Activated CD4-positive, alpha-beta T cell treated with anti-CD3 and anti-CD28 coated beads, Interleukin-2, amount 10 ng/mL, durations not matched to agents 7 days and 5 days (primary cell): ENCODE measurements at places on chromosomes 1 and 21.

DNA sequence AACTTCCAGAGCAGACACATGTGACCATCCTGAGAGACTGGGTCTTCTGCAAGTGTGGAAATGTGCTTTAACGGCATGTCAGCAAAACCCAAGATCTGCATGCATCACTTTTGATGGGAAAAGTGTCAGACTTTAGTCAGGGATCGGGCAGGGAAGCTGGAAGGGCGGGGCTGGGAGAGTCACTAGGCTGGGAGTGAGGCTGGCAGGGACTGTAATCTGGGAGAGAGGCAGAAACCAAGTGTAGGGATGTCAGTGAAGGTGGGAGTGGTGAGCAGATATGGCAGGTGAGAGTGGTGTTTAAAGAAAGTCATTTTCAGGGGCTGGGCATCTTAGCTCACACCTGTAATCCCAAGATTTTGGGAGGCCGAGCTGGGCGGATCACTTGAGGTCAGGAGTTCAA, 11.3 kb downstream of the CDA start:
- no peak overlapping the region for H3K4me3 ChIP-seq
- peaks cover 2% of the 10 kb centered on the region for H3K27me3 ChIP-seq
- H3K4me1 ChIP-seq = no peaks in the 10 kb centered on the region
- H3K36me3 ChIP-seq = no peaks in the 10 kb centered on the region

- H3K36me3 ChIP-seq = no peaks in the 10 kb centered on the region
- peaks cover 9% of the 10 kb centered on the region for H3K4me1 ChIP-seq
- H3K27ac ChIP-seq = peak overlapping the region; percentile 74
Measured at GRCh38 chr1:1199141-1199960, 7.0 kb downstream of the TNFRSF18 start.

- no peak for DNase-seq
Measured at GRCh38 chr1:101738475-101738874, 258.3 kb downstream of the OLFM3 start.

DNA sequence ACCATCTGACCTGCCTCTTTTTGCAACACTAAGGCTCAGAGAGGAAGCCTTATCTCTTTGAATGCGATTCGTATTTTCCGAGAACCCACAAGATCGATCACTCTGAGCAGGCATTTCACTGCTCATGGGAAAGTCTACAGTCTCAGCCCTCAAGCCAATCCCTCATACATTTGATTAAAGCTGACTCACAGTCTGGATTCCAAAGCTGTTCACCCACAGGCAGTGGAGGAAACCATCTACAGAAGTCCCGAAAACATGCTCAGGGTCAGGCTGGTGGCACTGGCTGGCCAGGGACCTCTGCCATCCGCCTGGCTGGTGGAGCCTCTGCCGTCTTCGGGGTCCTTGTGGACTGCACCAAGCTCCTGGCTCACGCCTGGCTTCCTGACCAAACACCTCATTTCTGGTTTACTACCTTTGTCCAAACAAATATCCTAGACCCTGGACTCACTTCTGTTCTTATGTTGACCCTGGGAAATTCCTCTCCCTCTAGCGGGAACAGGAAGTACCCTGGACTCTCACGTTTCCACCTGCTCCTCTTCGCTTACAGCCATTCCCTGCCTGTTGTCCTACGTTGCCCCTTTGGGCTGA, 650.0 kb downstream of the SMYD3 start:
- no peak overlapping the region for H3K27ac ChIP-seq
- no peak for DNase-seq
- H3K27me3 ChIP-seq = no peaks in the 10 kb centered on the region
- no peak overlapping the region for H3K4me3 ChIP-seq

DNA sequence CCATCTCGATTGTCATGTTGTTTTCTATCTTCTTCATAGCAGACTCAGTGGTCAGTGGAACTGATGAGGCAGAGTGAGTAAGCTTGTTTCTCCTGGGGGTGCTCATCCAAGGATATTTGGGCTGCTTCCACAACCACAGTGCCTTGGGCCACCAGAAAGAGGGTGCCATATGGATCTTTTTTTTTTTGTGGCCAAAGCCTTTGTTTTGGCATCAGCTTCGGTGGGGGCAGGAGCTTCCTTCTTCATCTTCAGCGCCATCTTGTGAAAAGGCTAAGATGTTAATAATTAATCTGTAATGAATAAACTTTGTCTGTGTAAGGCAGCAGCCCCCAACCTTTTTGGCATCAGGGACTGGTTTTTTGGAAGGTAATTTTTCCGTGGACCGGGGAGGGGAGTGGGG, 6.6 kb upstream of the PLPP3 start:
- no peaks in the 10 kb centered on the region for H3K36me3 ChIP-seq
- no peak for DNase-seq
- no peaks in the 10 kb centered on the region for H3K4me1 ChIP-seq

DNA sequence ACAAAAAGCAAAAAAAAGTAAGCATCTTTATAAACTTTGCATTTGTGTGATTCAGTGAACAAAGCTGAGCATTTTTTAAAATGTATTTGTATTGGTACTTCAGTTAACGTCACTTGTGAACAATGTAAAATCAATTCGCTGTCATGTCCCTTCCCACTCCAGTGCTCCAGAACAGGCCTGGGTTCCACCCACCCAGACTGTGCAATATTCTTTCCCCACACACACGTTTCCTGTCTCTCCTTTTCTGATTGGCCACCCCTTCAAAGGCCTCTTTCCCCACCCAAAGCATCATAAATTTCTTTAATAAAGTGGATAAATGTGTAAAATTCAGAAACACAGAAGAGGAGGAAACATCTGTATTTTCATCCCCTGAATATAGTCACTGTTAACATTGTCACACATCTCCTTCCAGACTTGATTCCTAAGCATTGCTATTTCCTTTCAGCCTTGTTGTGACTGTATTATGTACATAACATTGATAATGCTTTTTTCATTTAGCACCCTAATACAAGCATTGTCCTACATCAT, 12.0 kb downstream of the CLEC20A start:
- peaks cover 11% of the 10 kb centered on the region for H3K27me3 ChIP-seq
- H3K4me1 ChIP-seq = no peaks in the 10 kb centered on the region
- no peak overlapping the region for H3K4me3 ChIP-seq
- no peak overlapping the region for H3K27ac ChIP-seq
- no peaks in the 10 kb centered on the region for H3K36me3 ChIP-seq

DNA sequence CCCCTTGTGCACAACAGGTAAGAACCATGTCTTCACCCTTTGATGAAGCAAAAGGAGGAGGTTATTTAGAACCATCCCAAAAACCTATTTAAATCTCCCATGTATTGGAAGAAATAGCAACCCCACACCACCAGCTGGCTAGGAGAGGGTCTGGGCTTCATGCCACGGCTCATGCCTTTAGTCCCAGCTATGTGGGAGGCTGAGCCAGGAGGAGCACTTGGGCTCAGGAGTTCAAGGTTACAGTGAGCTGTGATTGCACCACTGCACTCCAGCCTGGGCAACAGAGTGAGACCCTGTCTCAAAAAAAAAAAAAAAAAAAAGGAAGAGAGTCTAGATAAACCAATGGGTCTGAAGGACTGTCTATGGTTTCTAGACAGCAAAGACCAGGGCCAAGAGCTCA, 197.9 kb upstream of the COA6 start:
- H3K4me1 ChIP-seq = peaks cover 29% of the 10 kb centered on the region
- H3K27ac ChIP-seq = no peak overlapping the region
- no peak for DNase-seq
- H3K36me3 ChIP-seq = peaks cover 14% of the 10 kb centered on the region

- peak; percentile 30 for DNase-seq
- H3K4me1 ChIP-seq = peaks cover 29% of the 10 kb centered on the region
- H3K36me3 ChIP-seq = peaks cover 2% of the 10 kb centered on the region
- no peak overlapping the region for H3K27ac ChIP-seq
Measured at GRCh38 chr1:67261680-67262079, 46.0 kb upstream of the IL12RB2 start.

DNA sequence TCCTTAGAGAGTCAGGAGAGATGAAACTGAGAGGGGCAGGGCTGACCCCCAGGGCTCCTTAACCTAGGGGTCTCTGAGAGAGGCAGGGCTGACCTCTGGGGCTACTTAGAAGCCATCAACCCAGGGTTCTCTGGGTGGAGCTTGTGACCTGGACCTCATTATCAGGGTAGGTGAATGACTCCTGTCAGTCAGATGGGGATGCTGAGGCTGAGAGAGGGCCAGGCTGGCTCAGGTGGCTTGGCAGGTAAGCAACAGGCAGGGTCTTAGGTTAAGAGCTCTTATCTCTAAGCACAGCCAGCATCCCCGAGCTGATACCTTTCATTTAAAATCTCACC, 160.9 kb downstream of the PTPRU start:
- DNase-seq = no peak
- no peaks in the 10 kb centered on the region for H3K36me3 ChIP-seq
- no peaks in the 10 kb centered on the region for H3K4me1 ChIP-seq
- no peak overlapping the region for H3K4me3 ChIP-seq

GRCh38 chr1:155070721-155071569, 7.4 kb downstream of the EFNA4 start:
- H3K27ac ChIP-seq = peak overlapping the region; percentile 54
- no peak overlapping the region for H3K4me3 ChIP-seq
- peak; percentile 76 for DNase-seq
- H3K36me3 ChIP-seq = peaks cover 12% of the 10 kb centered on the region
- H3K4me1 ChIP-seq = peaks cover 49% of the 10 kb centered on the region
- peaks cover 6% of the 10 kb centered on the region for H3K27me3 ChIP-seq

- DNase-seq = no peak
- H3K27ac ChIP-seq = no peak overlapping the region
- H3K4me3 ChIP-seq = no peak overlapping the region
- H3K4me1 ChIP-seq = no peaks in the 10 kb centered on the region
- no peaks in the 10 kb centered on the region for H3K27me3 ChIP-seq
Measured at GRCh38 chr21:28344985-28345384, 647.7 kb downstream of the LTN1 start.

GRCh38 chr1:59438058-59438560, 141.2 kb downstream of the FGGY start:
- no peaks in the 10 kb centered on the region for H3K27me3 ChIP-seq
- no peak overlapping the region for H3K4me3 ChIP-seq
- DNase-seq = no peak
- no peak overlapping the region for H3K27ac ChIP-seq
- H3K36me3 ChIP-seq = no peaks in the 10 kb centered on the region

DNA sequence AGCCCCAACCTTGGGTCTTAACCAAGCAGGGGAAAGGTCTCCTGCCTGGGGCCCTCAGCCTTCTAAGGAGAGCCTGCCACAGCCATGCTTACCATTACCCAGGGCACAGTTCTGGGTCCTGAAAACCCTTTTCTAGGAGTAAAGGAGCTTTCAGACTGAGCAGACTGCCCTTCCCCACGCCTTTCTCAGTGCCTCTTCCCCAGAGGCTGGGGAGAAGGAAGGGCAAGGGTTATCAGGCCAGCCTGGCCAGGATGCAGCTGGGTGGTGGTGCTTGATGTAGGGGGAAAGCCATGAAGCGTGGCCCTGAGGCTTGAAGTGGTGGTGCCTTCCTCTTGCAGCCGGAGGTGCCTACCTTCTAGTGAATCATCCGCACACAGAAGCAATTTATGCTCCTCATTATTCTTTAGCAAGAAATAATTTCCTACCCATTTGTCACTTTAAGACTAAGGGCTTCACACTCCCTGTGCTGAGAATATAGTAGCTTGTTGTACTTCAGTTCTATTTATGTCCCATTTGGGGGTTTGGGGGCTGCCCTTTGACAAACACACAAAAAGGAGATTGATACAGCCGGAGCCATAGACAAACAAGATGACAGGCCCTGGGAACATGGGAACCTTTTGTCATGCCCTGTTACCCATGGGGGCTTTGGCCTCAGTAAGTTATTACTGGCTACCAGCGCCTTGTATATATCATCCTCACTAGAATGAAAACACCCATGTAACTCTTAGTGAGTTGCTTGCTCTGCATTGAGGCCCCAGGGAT, 40.7 kb downstream of the MAN1C1 start:
- H3K4me3 ChIP-seq = no peak overlapping the region
- peak overlapping the region; percentile 31 for H3K27ac ChIP-seq
- peaks cover 23% of the 10 kb centered on the region for H3K4me1 ChIP-seq
- H3K27me3 ChIP-seq = peaks cover 5% of the 10 kb centered on the region
- peaks cover 18% of the 10 kb centered on the region for H3K36me3 ChIP-seq
- no peak for DNase-seq

DNA sequence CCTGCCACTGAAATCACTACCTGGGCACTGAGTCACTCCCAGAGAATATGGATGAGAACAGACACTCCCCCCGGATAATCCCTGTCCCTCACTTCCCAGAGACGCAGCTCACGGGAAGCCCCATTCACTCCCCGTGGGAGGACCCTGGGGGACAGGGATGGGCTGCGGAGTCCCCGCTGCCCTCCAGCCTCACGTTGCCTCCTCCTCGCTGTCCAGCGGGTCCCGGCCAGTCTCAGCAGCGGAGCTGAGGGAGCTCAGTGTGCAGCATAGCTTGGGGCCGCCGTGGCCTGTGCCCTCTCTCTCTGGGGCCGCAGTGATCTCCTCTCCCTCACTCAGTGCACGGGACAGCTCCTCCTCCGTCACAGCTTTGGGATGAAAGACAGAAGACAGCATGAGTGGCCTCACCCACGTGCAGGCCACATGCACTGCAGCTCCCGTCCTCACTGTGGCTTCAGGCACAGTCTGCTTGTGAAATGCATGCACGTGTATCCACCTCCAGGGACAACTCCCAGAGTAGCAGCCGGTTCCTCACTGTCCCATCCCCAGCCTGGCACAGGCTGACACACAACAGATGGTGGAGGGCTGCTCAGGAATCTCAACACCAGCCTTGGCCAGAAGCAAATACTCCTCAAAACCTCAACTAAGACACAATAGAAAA, 7.4 kb downstream of the CFAP410 start:
- H3K27me3 ChIP-seq = no peaks in the 10 kb centered on the region
- no peaks in the 10 kb centered on the region for H3K36me3 ChIP-seq
- DNase-seq = no peak
- no peak overlapping the region for H3K4me3 ChIP-seq
- no peaks in the 10 kb centered on the region for H3K4me1 ChIP-seq

DNA sequence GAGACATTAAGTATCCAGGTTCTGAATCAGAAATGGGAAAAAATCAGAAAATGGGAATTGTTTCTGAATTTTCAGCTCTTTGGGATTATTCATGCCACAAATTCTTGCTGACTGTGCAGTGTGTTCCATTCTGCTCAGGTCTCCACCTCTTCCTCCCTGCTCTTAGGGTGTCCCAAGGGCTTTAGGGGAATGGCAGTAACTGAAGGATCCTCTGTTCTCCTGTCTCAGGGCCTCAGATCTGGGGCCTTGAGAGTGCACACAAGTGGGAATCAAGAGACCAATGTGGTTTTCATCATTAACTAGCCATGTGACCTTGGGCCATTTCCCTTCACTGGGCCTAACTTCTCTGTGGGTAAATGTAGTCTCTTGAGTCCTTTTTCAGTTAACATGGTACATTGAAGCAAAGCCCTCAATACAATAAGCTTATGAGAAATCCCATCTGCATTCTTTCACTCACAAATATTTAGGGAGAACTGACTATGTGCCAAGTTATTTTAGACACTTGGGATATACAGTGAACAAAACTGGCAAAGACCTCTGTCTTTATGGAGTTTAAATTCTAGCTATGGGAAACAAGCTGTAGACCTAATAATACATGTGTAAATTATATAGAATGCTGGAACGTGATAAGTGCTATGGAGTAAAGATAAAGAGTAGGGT, 75.7 kb upstream of the SPATA6 start:
- no peak for DNase-seq
- H3K27me3 ChIP-seq = peaks cover 2% of the 10 kb centered on the region
- no peak overlapping the region for H3K27ac ChIP-seq

GRCh38 chr1:86696522-86696921, 7.9 kb upstream of the SH3GLB1 start:
- no peak overlapping the region for H3K27ac ChIP-seq
- peaks cover 14% of the 10 kb centered on the region for H3K27me3 ChIP-seq
- H3K4me1 ChIP-seq = no peaks in the 10 kb centered on the region
- H3K36me3 ChIP-seq = no peaks in the 10 kb centered on the region
- no peak for DNase-seq
